ENCODE measurements at places on chromosomes 4 and X. TPM values are rescaled to one million over a fixed set of nuclear protein-coding genes. Genes with fewer than 3 reads are reported as not detected.

Gene SULT1B1
- polyA plus RNA-seq: 1.3 TPM

Gene FHIP1A
- 2.9 TPM for polyA plus RNA-seq

Gene SPANXN4
- not detected for polyA plus RNA-seq

Gene PHOX2B
- 0.06 TPM for polyA plus RNA-seq

DNA sequence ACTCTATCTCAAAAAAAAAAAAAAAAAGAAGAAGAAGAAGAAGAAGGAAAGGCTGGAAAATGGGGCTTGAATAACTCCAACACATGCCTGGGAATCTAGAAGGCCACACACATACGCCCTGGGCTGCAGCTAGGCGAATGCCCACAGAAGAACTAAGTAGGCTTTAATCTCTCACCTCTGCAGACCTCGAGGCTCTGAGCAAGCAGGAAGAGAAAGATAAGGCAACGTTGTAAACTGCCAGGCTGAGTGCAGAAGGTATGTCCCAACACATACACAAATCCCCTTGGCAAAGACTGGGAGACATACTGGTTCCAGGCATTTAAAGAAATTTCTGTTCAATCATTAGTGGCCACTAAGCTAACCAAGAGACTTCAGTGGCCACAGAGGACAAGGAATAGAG lies 18.4 kb downstream of the SLC38A5 start:
- DNase-seq: no peak

DNA sequence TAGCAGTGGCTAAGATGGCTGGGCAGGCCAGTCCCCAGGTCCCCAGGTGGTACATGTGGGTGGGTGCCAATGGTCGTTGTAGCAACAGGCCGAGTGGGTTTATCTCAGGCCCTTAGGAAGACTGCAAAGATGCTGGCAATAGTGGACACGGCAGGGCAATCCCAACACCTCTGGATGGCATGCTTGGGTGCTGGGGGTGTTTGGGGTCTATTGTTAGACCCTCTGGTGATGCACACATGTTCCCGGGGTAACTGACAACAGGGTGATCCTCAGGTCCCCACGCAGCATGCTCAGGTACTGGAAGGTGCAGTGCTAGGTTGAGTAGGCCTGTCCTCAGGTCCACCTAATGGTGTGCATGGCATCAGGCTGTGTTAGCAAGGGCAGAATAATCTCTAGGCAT lies 267.5 kb downstream of the ANKRD50 start:
- DNase-seq: no peak

- no peak for DNase-seq
Observed at GRCh38 chrX:17086317-17086716, 139.9 kb downstream of the REPS2 start.

GRCh38 chr4:45121426-45121975 lies 395.1 kb upstream of the GNPDA2 start:
- no peak for DNase-seq

- DNase-seq: no peak
Observed at GRCh38 chr4:174714393-174715211, 114.4 kb downstream of the GLRA3 start.

- no peak for DNase-seq
Observed at GRCh38 chr4:109233570-109233969, 68.9 kb downstream of the COL25A1 start.

GRCh38 chr4:132540797-132541196 lies 608.3 kb upstream of the PCDH10 start:
- DNase-seq: no peak

DNA sequence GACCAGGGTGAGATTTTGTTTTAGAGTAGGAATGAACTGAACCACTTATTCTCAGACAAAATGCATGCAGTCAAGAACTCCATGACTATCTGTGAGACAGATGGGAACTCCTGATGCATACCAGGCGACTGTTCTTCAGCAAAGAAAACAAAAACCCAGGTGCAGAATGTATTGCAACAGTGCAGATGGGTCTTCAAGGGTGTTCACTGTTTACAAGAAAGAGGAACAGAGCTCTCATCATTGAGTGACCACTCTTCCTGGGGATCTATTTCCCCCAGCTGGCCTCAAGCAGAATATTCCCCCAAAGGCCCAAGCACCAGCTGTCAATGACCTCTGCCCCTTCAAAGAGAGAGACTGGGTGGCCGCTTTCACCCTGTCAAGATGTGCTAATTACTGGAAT lies 39.7 kb upstream of the BMP3 start:
- DNase-seq: no peak

GRCh38 chrX:291411-291901 lies 10.3 kb downstream of the PLCXD1 start:
- DNase-seq: no peak
